HepG2 (cell line): ENCODE measurements at places on chromosomes 2 and 18. TPM values are rescaled to one million over a fixed set of nuclear protein-coding genes. Genes with fewer than 3 reads are reported as not detected.

APOB gene
- 2,017 and 2,515 TPM in 2 replicates for total RNA-seq

THSD7B gene
- 0.02 TPM in 1 of 2 replicates, not detected in the other for total RNA-seq

DNA sequence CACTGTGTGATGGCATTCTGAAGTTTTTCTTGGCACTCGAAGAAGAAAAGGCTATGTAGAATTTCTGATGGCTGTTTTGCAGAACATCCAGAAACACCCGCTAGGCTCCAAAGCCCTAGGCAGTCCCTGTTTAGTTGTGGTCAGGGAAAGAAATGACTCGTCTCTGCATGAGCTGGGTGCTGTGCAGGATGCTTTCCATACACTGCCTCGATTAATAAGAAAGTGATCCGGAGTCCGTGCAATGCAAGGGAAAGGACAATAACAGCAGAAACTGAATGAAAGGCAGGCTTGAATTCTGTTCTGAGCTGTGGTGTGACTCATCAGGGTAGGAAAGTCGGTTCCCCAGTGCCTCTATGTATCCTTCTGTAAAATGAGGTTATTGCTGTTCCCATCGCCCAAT, 18.7 kb downstream of the MAPRE3 start:
- no peak for DNase-seq

GRCh38 chr18:57258131-57258777, 94.1 kb upstream of the ST8SIA3 start:
- DNase-seq = no peak

CCDC195 gene
- not detected in 2 replicates for total RNA-seq

DNA sequence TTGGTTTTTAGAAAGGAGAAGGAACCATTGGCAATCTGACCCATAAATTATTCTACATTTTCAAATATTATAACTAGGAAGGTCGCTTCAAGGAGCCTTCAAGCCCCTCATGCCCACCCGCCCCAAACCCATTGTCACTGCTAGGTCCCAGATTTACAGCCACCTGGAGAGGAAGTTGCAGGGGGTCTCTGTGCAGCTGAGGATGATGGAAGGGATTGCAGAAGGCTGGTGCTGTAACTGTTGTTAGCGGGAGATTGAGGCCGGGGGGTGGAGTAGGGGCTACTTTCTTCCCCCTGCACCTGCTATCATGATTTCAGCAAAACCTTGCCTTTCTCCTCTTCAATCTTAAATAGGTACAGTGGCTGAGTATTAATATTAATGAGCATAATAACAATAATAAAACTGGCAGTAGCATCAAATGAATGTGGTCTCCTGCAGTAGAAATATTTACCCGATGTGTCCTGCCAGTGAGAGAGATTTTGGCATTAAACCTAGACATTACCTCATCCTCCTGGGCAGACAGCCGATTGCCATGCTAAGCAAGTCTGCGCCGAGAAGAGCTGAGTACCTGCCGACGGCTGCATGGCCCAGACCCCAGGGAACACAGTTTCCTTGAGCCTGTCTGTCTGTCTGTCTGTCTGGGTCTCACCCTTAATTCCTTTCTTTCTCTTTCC, 225.4 kb downstream of the FAM210A start:
- no peak for DNase-seq

- DNase-seq = no peak
These were observed 2.4 kb upstream of the GPC1 start for GRCh38 chr2:240432820-240433801.

GRCh38 chr2:135174049-135174809, 122.1 kb downstream of the RAB3GAP1 start:
- no peak for DNase-seq

- no peak for DNase-seq
These were observed 88.2 kb upstream of the GLI2 start for GRCh38 chr2:120647487-120647886.

SAP130 gene
- total RNA-seq = 11.1 and 14.5 TPM in 2 replicates

GRCh38 chr2:148721991-148722777, 77.6 kb downstream of the EPC2 start:
- DNase-seq = no peak

DNA sequence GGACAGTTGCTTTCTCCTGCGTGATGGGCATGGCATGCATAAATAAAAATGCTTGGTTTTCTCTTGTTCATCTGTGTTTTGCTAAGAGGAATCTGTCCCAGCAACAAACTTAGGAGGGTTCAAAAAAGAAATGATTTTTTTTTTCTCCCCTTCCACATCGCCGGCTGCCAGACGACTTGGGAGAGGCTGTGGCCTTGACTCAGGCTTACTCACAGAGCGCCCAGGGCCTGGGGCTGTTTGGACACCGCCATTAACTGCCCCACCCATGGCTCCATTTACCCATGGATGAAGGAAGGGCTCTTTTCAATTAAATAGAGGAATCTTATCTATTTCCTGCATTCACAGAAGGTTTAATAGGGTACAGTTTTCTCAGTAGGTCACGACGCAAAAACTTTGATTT, 22.3 kb upstream of the SERPINB5 start:
- DNase-seq = no peak

DNA sequence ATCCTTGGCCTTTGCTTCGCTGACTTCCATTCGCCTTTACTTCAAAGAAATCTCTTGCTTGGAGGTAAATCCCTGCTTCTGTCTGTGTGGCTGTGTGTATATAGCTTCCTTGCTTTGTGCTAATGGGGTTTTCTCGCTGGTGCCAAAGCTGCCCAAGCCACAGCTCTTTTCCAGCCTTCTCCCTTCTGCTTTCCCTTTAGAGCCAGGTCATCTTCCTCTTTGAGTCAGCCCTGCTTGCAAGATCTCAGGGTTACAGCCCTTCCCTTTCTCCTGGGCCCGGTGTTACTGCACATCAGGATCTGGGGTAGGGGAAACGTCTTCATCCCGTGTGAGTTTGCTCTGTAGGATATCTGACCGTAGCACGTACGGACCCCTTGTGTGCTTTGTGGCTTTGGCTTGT, 19.1 kb downstream of the EIF4E2 start:
- no peak for DNase-seq

DNA sequence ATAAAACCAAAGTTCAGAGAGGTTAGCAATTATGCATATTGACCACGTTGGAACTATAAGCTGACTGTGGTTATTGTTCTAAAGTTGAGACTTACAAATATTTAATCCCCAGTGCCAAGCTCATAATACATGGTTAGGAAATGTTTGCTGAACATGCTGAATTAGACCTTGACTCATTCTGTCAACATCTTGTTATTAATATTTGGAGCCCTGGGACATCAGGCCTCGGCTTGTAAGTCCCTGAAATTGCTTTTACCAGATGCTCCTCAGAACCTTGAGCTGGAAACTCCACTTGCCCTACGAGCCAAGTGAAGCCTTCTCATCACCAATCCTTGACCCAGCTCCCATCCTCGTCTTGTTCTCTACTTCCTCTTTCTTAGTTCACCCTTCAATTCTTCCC, 21.2 kb downstream of the DYNAP start:
- no peak for DNase-seq

TMEM163 gene
- not detected in 2 replicates for total RNA-seq

OST4 gene
- total RNA-seq = 498 and 508 TPM in 2 replicates

CDH19 gene
- total RNA-seq = not detected in 2 replicates

GRCh38 chr2:60498816-60499429, 54.5 kb downstream of the BCL11A start:
- no peak for DNase-seq

- no peak for DNase-seq
These were observed 177.2 kb downstream of the TXNL1 start for GRCh38 chr18:56461151-56461550.

CYS1 gene
- total RNA-seq = not detected in 2 replicates

LRRTM4 gene
- 0.62 and 1.2 TPM in 2 replicates for total RNA-seq

- no peak for DNase-seq
These were observed 233.1 kb downstream of the NR4A2 start for GRCh38 chr2:156099382-156099781.

GRCh38 chr18:61893309-61893970, 633 bp upstream of the RNF152 start:
- no peak for DNase-seq

DNA sequence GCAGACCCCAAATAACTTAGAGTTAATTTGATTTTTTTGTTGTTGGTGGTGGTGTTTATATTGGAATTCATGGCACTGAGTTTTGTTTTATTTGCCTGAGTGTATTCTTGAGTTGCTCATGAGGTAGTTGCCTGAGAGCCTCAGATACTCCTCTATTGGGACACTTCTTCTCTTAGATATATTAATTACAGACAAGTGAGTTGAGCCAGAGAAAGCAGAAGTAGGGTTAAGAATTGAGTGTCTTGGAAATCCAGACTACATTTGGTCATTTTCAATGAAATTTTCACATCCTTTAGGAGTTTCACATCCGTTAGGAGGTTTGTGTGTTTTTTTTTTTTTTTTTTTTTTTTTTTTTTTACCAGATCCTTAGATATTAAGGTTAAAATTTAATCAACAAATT, 29.0 kb downstream of the FMNL2 start:
- DNase-seq = no peak

- DNase-seq = no peak
These were observed 625.6 kb upstream of the CDH2 start for GRCh38 chr18:28802546-28802945.

DNA sequence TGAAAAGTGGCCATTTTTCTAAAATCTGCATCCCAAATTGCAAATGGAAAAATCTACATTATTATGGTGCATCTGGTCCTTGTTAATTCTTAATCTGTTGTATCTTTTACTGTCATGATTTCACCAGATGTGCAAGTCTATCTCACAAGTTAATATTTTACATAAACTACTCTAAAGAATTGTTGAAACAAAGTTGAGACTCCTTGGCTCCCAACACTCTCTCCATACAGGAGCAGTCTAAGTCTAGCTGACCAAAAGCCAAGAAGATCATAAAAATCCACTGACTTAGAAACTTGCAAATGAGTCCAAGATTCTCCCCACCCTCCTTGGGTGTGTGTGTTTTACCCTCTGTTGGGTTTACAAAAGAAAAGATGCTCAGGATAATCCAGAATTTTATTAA, 85.1 kb downstream of the NCKAP5 start:
- no peak for DNase-seq

GRCh38 chr2:120777787-120778186, 42.1 kb downstream of the GLI2 start:
- no peak for DNase-seq

CFAP65 gene
- total RNA-seq = not detected in 2 replicates

GRCh38 chr2:85950743-85951142, 62.0 kb upstream of the ST3GAL5 start:
- DNase-seq = no peak

XPO1 gene
- 212 and 301 TPM in 2 replicates for total RNA-seq

DNA sequence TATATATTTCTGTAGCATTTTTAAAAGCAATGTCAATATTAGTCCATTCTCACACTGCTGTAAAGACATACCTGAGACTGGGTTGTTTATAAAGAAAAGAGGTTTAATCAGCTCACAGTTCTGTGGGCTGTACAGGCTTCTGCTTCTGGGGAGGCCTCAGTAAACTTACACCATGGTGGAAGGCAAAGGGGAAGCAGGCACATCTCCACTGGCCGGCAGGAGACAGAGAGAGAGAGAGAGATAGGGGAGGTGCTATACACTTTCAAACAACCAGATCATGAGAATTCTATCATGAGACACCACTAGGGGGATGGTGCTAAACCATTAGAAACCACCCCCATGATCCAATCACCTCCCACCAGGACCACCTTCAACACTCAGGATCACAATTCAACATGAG, 43.1 kb downstream of the CHMP3 start:
- no peak for DNase-seq

ST6GAL2 gene
- total RNA-seq = not detected in 2 replicates

RAD51AP2 gene
- 0.07 and 0.11 TPM in 2 replicates for total RNA-seq

DNA sequence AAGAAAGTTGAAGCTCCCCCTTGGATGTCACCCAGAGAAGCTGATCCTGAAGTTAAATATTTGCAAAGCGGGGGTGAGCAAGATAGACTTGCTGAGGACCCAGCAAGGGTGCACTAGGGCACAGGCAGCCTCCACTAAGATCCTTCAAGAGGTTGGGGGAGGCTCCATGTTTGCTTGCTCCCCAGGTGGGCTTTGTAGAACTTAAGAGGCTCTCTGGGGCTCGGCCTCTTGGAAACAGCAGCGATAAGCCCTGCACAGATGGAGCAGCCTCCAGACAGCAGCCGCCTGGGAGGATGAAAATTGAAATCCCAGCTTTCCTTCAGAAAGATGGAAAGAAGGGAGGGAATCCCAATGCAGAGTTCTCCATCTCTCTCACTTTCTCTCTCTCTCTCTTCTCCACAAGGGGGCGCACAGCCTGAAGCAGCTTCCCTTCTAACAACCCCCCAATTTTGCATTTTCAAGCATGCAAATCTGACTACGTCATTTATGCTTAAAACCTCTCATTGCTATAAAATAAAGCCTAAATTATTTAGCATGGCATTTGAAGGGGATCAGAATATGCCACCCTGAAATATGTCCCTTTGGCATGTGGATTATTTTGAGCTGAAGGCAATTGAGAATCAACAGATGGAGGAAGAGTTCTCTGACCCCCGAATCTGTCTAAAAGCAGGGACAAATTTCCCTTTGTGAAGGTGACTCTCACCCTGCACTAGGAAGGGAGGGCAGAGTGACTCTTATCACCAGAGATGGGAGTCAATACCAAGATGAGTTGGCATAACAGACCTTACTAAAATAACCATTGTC, 185.7 kb upstream of the KLHL29 start:
- DNase-seq = peak; percentile 26

DNA sequence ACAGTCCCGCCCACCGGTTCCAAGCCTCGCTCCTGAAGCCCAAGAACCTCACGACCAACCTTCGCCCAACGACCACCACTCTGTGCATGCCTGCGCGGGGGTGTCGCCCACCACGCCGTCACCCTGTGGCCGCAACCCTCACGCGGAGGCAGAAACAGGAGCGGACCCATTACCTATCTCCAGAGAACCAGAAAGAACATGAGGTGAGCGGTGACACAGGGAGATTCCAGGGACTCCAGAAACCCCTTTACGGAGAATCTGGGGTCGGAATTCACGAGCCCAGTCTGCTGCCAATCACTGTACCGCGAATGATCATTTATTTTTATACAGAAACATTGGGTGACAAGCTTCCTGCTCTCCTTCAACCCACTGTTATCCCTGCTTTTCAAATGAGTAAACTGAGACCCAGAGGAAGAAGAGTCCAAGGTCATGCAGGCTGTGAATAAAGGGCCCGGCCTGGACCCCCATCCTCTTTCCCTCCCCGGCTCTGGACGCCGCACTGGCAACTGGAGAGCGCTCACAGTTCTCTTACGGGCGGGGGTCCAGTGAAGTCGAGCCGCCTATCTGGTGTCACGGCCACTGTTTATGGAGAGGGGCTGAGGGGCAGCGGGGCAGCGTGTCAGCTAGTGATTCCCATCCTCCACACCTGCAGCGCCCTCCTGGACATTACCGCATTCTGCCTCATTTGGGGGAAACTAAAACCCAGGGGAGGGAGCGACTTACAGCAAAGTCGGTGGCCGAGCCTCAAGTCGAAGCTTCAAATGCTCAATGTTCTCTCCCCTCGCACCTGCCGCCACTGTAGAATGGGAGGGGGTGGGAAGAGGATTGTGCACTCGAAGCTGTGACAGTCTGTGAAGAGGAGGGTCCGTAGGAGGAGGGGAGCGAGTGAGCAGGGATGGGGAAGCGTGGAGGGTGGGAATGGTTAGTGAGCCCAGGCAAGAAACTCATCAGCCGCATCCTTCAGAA, 723 bp upstream of the SLC30A3 start:
- DNase-seq = no peak

- no peak for DNase-seq
These were observed 107.8 kb upstream of the TPO start for GRCh38 chr2:1305342-1306013.

- no peak for DNase-seq
These were observed 58.7 kb downstream of the C18orf54 start for GRCh38 chr18:54416436-54416835.

GRCh38 chr2:170227951-170228350, 50.0 kb downstream of the MYO3B start:
- no peak for DNase-seq
